ENCODE measurements at places on chromosomes 16 and 17.

DNA sequence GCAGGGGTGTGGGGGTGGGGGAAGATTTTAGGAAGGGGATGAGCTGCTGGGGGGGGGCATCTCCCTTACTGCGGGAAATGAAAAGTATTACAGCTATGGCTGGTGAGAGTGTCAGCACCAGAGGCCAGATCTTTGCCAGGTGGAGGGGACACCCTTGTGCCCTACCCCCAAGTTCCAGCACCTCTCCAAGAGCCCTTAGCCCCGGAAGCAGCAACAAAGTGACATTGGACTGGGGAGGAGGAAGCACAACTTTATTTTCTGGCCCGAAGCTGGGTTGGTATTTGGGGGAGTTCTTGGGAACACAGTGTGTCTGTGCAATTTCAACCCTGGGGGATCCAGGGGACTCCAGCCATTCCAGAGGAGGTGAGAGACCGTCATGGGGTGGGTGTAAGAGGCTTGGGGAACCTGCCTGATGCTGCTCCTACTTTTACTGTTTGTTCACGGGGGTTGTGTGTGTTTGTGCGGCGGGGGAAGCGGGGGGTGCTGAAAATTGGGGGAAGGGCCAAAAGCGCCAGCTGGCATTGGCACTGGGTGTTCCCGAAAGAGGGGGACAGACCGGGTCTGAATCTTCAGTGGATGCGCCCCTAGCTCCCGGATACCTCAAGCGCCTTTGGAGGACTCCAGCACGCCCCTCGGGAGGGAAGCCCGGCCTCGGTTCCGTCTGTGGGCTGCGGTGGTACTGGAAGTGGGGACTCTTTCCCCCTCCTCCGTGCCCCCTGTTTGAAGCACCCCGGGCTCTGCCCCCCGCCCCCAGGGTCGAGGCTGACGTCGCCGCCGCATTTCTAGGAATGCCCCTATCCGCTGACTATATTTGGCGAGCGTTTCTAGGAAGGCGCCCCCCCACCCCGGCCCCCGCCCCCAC is 230.3 kb downstream of the MRTFB start:
- DNase-seq: peak; percentile 54

GRCh38 chr16:71327720-71328119 is 30.8 kb upstream of the CALB2 start:
- DNase-seq: no peak

DNA sequence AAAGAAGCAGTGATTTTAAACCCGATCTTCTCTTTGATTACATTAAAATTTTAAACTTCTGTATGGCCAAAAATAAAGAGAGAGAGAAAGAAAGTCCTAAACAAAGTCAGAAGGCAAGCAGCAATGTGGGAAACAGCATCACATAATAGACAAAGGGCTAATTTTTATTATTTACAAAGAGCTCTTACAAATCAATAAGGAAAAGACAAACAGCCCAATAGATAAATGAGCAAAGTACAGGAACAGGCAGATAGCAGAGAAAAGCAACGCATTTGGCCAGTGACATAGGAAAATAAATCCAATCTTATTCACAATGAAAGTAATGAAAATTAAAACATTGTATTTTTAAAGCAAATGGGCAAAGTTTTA is 93.1 kb downstream of the SALL1 start:
- DNase-seq: no peak

DNA sequence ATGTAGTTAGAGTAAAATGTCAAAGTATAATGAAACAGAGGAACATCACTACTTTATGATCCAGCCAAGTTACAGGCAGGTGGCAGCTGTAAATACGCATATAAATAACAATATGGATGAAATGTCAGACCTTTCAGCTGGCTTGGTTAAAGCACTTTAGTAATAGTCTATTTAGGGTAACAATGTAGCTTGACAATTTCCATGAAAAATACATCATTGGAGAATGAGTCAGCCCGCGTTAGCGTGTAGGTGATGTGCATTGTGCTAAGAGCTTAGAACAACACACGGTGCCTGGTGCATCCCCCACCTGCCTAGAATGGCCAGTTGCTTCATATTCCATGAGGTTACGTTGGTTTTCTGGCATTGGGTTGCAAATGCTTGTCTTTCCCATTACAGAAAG is 119.4 kb downstream of the RBFOX1 start:
- no peak for DNase-seq

DNA sequence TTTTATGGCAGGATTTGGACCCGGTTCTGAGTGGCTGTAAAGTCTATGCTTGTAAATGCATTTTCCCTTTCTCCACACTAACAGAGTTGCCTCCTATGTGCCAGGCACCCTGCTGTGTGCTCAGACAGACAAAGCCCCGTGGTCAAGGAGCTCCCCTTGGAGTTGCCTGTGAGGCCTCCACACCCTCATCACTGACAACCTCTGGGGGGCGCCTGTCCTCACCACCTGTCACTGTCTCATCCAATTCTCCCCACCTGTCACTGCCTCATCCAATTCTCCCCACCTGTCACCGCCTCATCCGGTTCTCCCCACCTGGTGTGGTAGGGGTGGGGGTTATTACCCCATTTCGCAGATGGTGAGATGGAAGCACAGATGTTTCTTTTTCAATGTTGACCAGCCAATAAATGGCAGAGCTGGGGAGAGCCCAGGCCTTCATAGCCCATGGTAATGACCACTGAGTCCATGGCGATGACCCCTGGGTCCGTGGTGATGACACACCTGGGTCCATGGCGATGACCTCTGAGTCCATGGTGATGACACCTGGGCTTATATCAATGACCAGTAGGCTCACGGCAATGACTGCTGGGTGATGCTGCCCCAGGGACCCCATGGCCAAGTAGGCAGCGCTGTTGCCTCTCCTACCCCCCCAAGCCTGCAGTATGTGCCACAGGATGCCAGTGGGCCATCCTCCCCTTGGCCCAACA is 150.1 kb downstream of the IRF8 start:
- DNase-seq: no peak

DNA sequence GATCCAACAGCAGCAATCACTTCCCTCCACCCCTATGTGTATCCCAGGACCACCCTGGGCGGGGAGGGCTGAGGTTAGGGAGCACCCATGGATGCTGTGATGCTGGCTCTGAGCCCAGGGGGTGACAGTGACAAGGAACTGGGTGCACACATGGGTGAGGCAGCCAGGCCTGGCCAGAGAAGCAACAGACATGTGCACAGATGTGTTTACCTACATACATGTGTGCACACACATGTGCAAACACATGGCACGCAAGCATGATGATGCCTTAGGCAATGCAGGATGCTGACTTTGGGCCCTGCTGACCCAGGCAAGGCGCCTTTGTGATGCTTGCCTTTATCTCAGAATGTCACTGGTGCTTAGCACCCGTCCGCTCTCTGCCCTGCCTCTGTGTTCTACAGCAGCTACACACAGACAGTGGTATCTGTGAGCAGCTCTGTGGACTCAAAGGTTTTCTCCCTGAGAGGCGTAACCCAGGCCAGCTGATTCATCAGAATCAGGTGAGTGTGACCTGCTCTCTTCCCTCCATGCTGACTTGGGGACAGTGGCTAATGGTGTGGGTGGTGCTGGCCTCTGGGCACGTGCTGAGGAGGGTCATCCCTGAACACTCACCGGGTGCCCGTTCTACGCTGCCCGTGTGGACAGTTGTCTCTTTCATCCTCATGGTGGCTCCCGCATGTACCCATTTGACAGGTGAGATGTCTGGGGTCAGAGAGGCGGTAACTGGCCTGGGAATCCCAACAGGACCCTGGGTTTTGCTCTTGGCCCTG is 38.5 kb upstream of the KSR1 start:
- no peak for DNase-seq

- no peak for DNase-seq
These were observed 25.0 kb downstream of the MRC2 start for GRCh38 chr17:62652251-62653001.

DNA sequence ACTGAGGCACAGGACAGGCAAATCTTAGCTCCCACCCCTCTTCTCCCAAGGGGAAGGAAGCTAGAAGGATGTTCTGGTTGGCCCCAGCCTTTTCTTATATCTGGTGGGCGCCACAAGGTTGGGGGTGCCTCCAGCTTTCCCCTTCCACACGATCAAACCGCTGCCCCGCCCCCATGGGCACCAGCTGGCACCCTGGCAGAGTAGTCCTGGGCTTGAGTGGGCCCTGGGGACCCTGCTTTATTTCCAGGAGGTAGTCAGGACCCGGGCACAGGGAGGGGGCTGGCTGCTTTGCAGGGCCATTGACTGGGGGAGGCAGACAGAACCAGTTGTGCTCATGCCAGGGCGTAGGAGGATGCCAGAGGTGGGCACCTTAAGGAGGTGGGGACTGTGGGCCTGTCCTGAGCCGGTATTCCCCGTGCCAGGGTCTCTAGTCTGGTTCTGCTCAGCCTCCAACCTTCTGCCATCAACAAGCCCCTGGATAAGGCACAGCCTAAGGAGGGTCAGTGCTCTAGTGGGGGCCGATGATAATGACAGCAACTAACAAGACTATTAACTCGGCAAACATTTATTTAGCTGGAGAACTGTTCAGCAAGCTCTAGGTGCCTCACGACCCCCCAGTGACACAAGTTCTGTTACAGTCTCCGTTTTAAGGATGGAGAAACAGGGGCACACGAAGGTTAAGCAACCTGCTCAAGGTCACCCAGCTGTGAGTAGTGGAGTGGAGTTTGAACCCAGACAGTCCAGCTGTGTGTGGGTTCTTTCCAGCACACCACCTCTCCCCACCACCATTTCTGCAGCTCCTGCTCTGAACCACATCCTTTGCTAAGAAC is 7.6 kb upstream of the PPP1R1B start:
- no peak for DNase-seq

- DNase-seq: no peak
These were observed 60.9 kb downstream of the CACNG1 start for GRCh38 chr17:67105213-67105612.

- no peak for DNase-seq
These were observed 50.0 kb downstream of the RPTOR start for GRCh38 chr17:80594431-80595269.

DNA sequence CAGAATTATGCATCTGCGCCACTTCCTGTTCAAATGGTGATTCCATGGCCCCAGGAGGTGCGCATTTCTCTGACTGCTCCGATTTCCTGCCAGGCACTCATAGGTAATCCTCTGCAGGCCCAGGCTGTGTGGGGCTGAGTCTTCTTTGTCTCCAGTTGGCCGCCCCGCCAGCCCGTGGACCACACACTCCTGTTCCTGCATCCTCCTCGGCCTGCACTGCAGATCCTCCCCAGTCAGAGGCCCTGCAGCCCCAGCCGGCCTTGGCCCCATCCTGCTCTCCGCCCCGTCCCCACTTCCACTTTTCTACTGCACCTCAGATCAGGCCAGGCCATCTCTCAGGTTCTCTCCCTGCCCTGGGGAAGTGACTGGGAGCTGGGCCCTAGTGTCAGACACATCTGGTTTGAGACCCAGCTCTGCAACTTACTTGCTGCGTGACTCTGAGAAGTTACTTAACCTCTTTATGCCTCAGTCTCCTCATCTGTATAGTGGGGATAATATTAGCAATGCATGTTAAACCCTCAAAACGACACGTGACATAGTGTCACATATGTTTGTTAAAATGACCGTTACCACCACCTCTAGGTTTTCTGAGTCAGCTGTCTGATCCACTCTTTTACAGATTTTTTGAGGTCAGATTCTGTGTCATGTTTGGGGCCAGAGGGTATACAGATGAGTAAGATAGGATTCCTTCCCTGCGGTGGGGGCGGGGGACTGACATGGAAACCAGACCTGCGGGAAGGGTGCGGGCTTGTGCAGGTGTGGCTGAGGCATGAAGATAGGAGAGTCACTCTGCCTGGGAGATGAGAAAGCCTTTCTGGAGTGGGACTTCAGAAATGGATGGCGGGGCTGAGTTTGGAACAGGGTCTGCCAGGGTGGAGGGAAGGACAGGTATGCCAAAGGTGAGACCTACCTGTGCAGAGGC is 12.8 kb downstream of the RAB11FIP4 start:
- no peak for DNase-seq

GRCh38 chr17:55903028-55903690 is 152.3 kb downstream of the PCTP start:
- no peak for DNase-seq

DNA sequence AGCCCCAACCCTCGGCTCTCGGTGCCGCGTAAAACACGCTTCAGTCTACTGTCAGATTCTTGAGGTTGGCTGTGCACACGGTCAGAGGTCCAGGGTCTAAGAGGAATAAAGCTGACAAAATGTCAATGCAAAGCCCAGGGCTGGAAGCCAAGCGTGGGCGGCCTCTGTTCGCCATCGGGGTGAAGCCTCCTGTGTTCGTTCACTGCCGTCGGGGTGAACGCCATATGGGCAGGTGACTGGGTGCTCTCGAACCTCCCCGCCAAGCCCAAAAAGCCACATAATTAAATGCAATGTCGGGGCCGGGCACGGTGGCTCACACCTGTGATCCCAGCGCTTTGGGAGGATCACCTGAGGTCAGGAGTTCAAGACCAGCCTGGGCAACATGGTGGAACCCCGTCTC is 44.6 kb downstream of the MRM3 start:
- DNase-seq: no peak

DNA sequence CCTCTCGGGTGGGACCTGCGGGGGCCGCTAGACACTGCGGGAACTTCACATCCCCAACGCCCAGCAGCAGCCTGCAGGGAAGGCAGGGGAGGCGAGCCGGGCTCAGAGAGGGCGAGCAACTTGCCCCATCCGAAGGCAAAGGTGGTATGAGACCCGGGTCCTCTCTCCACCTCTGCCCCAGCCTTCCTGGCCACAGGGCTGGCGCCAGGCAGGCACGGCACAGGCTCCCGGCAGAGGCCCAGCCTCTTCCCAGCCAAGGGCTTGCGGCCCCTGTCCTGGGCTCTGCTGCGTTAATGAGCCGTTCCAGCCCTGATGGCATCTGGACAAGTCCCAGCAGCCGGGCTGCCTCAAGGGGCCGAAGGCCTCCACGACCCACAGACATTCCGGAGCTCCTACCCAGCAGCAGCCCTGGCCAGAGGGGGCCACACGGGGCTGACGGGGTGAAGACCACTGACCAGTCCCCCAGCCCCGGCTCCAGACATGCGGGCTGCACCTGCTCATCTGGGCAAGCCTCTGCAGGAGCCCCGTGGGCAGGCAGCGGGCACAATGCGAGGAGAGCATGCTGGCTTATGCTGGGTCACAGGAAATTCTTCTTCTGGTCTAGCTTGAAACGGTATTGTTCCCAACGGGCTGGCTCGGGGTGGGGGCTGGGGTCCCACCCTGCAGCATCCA is 1.2 kb upstream of the HS3ST6 start:
- no peak for DNase-seq

DNA sequence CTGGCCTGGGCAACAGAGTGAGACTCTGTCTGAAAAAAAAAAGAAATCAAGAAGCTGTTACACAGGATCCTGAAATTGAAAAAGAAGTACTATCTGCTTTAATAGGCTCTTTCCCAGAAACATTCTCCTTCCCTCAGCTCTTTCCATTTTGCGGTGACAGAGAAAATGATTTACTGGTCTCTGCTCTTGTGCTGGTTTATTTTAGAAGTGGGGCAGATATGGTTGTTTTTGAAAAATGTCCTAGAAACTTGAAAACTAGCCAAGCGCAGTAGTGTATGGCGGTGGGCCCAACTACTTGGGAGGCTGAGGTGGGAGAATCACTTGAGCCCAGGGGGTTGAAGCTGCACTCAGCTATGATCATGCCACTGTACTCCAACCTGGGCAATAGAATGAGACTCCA is 28.8 kb upstream of the TANGO6 start:
- no peak for DNase-seq
